ENCODE measurements at places on chromosomes 16 and 17.

- no peak for DNase-seq
These were observed 528.5 kb upstream of the CDH5 start for GRCh38 chr16:65838001-65838400.

DNA sequence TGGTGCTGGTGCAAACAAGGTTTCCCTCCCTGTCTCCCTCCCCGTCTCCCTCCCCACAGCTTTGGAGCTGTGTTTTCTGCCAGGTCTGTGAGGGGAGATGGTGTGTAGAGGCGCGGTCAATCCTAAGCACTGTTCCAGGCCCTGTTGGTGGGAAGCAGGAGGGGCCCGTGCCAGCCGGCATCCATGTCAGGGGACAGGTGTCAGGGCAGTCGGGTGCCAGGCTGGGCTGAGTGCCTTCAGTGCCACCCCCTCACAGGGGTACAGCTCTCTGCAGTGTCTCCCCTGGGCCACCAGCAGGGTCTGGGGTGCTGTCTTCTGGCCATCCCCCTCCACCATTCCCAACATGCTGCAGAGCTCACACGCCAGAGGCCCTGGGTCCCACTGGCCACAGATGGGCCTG is 73.6 kb downstream of the KLHDC4 start:
- no peak for DNase-seq

- DNase-seq: no peak
These were observed 166.7 kb downstream of the XYLT1 start for GRCh38 chr16:17304106-17304490.

- no peak for DNase-seq
These were observed 326.7 kb downstream of the CDH13 start for GRCh38 chr16:82953517-82953916.

DNA sequence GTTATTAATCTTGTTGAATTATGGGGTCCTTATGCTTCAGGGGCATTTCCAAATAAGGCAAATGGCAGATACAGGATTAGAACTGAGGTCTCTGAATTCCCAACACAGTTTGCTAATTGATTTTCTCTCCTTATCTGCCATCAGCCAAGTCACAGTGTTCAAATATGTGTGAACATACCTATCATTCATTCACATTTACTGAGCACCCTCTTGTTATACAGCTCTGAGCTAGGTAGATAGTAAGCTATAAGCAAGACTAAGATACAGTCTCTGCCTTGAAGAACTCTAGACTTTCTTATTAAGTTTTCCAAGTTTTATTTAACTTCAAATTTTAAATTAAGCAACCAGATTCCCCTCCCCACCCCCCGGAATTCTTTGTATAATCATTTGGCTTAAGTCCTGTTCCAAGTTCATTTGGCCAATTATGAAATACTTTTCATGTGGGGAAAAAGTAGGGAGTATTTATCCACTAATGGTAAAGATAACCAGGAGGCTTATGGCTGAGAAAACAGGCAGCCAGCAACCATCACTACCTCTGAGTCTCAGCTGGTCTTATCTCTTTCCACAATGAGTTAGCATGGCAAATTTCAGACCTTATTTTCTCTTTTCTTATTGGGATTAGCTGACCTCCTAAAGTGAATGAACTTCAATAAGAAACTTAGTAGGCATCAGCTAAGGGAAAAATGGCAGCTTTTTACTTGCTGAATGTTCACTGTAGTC is 31.4 kb upstream of the CORO6 start:
- no peak for DNase-seq

- DNase-seq: no peak
These were observed 25.1 kb upstream of the ABCA3 start for GRCh38 chr16:2365397-2366294.

Data from CD4-positive, alpha-beta T cell treated with Interleukin-15 for 4 hours (primary cell).